ENCODE measurements at places on chromosomes 13 and 19.

DNA sequence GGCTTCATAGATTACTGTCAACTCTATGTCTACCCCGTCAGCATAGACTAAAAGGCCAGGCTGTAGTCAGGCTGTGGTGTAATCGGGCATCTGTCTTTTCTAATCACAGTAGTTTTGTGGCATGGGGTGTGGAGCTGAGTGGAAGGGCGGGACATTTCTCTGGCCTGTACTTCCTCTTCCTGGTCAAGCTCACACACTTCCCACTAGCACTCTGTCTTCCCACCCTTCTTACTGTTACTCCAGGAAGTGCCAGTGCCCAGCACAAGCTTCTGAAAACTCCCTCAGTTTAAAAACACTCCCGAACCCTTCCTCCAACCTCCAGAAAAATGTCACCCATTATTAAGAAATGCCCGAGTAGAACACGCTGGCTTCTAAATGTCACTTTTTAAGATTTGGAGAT is 229.8 kb downstream of the KLF5 start:
- no peak for DNase-seq

- peak; percentile 63 for DNase-seq
These were observed 8.9 kb downstream of the ISYNA1 start for GRCh38 chr19:18428787-18429674.

DNA sequence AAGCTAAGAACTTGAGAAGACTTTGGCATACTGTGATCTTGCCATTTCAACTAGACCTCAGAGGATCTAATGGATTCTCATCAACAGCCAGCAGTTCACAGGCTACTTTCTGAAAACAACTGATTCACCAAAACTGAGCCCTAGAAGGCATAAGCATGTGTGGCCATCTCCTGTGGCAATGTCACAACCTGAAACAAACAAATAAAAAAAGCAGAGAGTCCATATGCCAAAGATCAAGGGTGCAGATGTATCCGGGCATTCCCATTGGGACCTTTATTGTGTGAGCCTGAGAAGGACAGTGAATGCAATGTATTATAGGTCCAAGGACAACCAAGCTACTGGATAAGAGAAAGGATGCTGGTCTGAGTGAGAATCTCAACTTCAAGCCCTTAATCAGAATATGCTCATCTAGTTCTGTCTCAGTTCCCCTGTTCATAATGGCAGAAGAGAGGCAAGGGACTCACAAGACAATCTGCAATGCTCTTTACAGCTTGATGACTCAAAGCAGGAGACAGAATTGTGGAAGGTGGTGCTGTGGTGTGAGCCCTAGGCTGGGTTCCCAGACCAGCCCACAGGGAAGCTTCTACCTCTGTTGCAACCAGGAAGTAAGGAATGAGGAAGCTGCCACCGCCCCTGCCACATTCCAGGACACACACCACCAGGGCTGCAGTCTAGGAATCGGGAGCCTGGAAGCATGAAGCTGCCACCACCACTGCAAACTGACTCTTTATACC is 133.7 kb downstream of the RAP2A start:
- peak; percentile 8 for DNase-seq

DNA sequence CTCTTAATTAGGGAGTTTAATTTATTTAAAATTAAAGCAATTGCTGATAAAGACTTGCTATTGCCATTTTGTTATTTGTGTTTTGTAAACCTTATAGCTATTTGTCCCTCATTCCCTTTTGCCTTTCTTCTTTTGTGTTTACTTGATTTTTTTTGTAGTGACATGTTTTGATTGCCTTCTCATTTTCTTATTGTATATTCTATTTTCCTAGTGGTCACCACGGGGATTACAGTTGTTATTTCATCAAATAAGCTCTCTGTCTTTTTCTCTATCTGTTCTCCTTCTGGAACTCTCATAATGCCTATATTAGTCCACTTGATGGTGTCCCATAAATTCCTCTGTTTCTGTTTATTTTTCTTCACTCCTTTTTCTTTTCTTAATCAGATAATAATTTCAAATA is 64.4 kb upstream of the FRY start:
- no peak for DNase-seq

DNA sequence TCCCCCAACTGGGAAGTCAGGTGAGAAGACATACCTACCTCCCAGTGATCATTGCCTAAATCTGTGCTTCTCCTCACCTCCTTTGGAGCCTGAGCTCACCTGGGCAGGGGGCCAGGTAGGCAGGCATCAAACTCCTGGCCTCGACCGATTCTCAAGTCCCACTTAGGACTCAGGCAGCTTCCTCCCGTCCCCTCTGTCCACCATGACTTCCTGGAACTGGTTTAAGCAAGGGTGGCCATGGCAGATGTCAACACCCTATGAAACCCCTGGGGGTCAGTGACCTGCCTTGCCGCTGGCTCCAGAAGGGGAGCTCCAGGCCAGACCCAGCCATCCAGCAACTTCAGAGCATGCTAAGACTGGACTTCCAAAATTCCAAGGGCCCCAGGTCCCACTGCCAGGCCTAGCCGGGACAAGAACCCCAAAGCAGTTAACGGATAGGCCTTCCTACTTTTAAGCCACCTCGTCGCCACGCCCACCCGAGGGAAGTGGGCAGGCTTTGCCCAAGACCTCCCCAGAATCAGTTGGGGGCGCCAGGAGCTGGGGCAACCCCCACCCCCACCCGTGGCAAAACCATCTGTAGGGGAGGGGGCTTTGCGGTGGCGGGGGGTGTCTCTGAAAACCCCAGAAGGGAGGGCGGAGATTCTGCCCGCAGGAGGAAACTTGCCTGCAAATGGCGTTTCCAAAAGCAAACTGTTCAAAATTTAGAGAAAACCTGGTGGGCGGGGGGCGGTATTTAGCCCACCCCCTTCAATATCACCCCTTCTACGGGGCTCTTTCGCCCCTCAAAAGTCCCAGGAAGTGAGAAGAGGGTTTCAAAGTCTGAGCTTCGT is 657 bp downstream of the PLIN3 start:
- no peak for DNase-seq

DNA sequence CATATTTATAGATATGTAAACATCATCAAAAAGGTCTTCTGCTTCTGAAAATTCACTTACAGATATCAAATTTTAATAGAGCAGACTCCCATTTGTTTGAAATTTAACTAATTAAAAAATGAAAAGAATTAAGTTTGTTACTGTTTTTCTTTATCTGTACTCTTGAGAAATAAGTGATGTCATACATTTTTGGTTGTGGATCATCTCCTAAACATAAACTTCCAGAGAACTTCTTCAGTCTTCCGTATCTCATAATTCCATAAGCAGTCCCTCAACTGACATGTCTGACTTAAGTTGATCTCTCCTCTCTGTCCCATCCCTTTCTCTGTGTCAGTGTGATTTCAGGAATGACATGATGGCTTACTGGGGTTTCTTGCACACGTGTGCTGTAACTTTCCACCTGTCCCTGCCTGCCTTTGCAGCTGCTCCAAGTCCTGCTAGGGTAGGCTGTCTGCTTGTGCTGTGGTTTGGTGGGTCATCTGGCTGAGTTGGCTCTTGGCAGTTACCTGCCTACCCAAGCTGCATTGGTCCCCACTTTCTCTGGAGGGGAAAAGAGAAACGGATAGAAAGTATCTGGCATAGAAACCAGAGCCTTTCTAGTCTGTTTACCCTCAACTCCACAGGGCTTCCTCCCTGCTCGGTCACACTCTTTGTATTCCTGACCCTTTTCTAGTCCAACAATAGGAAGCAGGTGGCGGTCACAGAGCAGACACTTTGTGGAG is 127.1 kb downstream of the GGACT start:
- no peak for DNase-seq
